Karpas-422 (cell line): ENCODE measurements at places on chromosomes 5 and 9.

DNA sequence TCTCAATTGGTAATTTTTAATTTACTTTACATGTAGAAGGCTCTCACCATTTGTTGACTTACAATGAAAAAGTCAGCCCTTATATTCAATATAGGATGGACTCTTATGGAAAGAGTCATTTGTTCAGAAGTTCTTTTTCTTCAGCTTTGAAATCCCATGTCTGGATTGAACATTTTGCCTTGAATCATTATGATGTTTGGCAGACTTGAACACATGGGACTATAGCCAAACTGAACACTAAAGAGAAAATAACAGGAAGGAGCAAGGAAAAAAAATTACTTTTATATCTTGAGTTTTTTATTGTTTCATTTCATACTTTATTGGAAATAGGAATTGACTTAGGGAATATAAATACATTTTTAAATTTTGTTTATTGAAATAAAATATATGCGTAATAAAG, 1503.0 kb downstream of the EFNA5 start:
- no peak for DNase-seq

GRCh38 chr5:67019065-67019845, 177.3 kb downstream of the CD180 start:
- no peak for DNase-seq

DNA sequence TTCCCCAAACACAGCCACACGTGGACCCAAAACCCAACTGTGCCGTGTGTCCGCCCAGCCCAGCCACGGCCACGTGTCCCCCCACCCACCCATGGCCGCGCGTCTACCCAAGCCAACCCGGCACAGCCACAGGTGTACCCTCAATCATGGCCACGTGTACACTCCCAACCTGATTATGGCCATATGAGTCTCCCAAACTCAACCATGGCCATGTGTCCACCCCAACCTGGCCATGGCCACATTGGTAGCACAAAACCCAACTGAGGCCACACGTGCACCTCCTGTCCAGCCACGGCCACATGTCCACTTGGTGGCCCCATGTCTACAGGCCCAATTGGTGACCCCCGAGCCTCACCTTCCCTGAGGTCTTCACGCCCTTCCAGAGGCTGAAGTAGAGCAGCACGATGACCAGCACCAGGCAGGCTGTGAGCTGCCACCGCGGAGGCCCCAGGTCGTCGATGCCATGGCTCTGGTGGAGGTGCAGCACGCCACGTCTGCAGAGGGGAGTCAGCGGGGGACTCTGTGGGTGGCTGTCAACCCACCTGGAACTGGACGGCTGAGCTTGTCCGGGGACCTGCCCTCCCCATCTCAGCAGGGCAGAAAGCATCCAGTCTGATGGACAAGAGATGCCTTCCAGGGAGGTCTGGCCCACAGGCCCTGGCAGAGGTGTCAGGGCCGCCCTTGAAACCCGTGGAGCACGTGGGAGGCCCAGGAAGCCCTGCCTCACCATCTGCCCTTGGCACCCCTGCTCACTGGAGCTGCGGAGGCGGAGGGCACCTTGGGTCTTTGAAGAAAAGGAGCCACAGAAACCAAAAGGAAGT, 23.5 kb downstream of the SLC6A3 start:
- DNase-seq: no peak

GRCh38 chr9:124256517-124257069, 1.2 kb upstream of the NEK6 start:
- DNase-seq: peak; percentile 46

DNA sequence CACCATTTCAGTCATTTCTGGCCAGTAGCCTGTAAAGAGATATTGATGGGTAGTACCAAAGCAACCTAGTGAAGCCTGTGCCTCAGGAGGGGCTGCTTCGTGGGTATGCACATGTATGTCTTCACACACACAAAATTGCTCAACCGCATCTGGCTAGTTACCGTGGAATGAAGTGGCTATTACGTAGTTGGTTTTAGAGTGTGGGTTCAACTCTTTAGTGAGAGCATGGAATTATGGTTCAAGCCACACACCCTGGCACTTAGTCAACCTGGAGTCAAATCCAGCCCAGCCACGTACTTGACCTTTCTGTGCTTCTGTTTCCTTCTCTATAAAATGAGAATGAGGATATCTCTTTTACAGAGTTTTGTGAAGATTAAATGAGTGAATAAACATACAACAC, 174.9 kb downstream of the TTC39B start:
- DNase-seq: no peak

GRCh38 chr9:89471390-89471789, 26.5 kb downstream of the SEMA4D start:
- no peak for DNase-seq

DNA sequence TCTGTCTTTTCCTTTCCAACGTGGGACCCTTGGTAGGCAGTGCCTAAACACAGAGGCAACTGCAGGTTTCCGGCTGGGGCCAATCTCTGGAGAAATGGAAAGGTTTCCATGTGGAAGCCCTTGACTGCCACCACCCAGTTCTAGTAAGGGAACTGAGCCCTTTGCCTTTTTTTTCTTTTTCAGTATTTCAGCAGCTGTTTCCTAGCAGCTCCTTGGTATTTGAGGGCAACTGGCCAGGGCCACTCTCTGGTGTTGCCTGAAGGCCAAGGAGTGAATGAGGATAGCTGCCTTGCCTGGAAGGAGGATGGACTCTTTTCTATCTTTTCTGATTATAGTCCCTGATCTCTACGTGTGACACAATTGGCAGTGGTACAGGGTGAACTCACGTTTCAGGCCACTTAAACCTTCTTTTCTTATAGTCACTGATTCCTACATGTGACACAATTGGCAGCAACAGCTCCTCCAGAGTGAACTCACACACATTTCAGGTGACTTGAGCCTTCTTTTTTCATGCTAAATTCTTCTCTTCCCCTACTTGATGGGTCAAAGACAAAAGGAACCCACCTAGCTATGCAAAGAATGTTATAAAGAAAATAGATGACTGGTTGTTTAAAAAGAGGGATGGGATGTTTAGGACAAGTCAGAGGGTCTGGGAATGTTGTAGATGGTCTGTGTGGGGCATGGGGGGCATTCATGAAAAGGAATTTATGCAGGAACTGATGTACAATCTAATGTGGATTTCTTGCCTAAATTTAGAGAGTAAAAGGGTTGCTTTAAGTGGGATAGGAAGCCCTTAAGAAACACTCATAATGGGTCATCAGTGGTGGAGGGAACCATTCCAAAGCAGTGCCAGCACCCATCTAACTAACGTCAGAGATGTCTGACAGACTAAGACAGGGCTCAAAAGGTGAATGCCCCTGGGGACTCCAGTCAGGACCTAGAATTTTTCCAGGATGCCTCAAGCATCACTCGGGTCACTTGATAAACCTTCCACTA, 190.1 kb downstream of the TMEM232 start:
- DNase-seq: no peak

DNA sequence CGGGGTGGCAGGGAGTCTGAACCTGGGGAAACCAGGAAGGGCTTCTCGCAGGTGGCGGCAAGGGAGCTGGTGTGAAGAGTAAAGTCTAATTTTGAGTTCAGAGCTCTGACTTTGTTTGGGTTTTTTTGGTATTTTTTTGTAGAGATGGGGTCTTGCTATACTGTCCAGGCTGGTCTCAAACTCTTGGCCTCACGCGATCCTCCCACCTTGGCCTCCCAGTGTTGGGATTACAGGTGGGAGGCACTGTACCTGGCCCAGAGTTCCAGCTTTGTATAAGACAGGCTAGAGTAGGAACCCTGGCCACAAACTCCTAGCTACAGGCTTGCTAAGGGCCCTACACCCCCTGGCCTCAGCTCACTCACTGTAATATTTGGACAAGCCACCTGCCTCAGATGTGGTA, 105.1 kb upstream of the SARDH start:
- no peak for DNase-seq
